ENCODE measurements at places on chromosomes 16 and 17.

DNA sequence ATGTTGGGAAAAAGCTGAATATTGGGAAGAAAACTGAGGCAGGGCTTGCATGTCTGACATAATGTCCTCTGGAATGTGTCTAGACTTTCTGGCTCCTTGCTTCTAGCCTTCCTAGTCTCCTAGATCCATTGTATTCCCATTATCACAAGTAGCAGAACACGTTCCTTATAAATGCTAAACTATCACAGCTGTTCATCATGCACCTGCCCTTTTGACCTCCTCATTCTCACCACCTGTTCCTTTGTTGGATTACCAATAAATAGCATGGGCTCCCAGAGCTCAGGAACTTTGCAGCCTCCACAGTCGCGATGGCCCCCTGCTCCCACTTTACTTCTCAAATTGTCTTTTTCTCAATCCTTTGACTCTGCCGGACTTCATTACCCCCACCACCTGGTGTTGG is 49.7 kb downstream of the ACSM1 start:
- DNase-seq: no peak

- DNase-seq: no peak
Observed at GRCh38 chr16:63497408-63497807, 1461.2 kb upstream of the CDH8 start.

GRCh38 chr16:85820604-85821372 is 21.3 kb downstream of the COX4I1 start:
- DNase-seq: no peak

DNA sequence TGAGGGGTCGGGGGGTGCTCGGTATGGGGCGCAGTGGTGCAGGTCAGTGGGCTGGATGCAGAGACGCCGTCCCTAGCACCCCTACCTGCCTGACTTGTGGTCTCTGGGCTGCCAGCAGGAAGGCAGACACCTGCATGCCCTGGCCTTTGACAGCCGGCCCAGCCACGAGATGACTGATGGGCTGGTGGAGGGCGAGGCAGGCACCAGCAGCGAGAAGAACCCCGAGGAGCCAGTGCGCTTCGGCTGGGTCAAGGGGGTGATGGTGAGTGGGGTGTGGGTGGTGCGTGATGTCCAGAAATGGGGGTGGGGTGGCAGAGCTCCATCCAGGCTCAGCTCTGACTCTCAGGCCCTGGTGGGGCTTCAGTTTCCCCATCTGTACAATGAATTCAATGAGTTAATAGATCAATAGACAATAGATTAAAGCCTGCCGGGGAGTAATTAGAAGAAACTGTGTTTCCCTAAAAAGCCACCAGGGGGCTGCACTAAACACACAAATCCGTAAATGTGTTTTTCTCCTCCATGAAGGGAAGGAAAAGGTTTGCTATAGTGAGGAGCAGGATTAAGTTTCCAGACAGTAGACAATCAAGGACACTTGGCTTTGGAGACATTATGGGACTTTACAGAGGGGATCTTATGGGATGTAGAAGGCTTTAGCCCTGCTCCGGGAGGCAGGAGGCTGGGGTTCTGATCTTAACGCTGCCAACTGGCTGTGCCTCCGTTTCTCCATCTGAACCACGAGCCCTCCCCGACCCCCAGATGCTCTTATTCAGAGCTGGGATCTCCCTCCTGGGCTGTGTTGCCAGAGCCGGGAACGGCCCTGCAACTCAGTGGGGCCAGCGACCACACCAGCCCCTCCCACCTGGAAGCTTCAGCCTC is 2.2 kb downstream of the SLC12A3 start:
- no peak for DNase-seq

DNA sequence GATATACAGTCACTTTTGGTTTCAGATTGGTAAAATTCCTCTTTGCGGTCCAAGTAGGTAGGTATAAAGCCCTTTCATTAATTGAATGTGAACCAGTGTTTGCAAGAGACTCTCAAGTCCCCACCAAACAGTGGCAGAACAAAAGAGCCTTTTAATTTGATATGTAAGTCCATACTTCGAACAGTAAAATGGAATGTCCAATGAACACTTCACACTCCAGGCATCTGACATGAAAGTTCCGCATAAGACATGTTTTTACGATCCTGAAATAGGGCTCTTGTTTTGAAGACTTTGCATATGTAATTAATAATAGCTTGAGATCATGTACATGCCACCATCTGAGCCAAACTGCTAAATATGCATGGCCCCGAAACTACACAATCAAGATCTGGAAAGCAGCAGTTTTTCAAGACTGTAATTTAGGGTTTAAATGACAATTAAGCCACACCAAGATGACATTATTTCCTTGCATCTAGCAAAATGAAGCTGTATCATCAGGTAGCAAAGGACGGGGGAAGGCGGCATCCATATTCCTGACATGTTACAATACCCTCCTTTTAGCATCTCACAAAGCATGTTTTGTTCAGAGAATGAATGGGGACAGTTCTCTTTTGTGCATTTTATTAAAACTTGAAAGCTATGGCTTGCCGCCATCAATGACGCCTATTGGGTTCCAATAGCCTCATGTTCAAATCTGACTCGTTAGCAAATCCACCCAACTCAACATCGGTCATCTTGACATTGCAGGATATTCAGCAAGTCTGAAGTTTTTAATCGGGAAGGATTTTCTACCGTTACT is 39.4 kb downstream of the LITAF start:
- no peak for DNase-seq

DNA sequence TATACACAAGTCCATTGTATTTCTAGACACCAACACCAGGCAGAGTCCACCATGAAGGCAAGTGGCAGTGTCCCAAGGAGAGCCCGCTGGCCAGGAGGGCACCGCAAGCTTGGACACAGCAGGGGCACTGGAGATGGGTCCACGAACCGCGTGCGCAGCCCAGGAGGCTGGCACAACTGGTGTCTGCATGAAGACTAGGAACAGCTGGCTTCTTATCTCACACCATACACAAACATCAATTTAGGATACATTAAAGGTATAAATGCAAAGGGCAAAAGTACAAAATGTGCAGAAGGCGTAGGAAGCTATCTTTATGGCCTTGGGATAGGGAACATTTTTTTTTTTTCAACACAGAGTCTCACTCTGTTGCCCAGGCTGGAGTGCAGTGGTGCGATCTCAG is 52.4 kb downstream of the ANKRD11 start:
- no peak for DNase-seq

GRCh38 chr17:4331614-4332013 is 34.9 kb downstream of the UBE2G1 start:
- no peak for DNase-seq

GRCh38 chr17:16250635-16251034 is 33.6 kb downstream of the PIGL start:
- no peak for DNase-seq

DNA sequence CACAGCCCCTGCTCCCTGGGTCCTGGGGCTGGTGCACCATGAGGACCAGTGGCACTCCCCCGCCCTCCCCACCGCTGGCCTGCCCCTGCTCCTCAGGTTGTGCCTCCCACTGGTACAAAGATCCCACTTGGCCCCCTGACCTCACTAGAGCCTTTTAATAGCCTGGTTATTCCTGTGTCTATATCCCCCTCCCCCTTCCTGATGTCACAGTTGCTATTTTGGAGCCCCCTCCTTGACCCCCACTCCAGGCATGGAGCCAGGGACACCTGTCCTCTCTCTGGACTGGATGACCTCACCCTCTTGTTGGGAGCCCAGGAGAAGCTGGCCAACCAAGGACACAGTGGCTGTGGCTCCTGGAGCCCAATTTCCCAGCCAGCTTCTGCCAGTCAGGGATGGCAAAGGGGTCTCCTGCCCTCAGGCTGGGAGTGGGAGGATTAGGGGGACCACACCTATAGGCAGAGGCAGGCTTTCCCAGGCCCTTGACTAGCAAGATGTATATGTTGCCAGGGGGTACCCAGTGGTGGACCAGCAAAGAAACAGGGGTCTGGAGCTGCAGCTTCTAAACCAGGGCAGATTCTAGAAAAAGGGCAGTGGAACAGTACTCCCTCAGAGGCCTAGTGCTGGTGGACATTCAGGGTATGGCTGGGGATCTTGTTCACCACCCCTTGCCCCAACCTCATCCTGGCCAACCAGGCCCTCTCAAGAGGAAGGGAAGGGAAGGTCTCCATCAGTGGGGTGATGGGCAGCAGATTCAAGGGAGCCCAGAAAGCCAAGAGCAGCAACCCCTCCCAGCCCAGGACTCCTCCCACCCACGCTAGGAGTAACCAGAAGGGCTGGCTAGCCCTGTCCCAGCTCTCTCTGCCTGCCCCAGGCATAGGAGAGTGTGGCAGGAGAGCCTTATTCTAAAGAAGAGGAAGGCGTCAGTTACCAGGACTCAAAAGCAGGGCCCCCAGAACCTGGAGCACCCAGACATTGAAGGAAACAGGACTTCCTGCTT is 10.9 kb downstream of the HDAC5 start:
- no peak for DNase-seq

DNA sequence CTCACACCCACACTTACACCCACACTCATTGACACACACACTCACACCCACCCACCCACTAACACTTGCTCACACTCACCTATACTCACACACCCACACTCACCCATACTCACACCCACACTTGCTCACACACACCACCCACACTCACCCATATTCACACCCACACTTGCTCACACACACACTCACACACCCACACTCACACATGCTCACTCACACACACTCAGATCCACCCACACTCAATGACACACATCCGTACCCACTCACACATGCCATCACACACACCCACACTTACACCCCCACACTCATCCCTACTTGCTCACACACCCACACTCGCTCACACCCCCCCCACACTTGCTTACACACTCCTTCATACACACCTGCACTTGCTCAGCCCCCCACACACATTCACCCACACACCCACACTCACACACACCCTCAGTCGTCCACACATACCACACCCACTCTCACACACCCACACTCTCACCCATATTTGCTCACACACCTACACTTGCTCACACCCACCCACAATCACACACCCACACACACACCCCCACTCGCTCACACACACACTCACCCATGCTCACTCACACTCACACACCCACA is 321.1 kb upstream of the N4BP1 start:
- DNase-seq: no peak

DNA sequence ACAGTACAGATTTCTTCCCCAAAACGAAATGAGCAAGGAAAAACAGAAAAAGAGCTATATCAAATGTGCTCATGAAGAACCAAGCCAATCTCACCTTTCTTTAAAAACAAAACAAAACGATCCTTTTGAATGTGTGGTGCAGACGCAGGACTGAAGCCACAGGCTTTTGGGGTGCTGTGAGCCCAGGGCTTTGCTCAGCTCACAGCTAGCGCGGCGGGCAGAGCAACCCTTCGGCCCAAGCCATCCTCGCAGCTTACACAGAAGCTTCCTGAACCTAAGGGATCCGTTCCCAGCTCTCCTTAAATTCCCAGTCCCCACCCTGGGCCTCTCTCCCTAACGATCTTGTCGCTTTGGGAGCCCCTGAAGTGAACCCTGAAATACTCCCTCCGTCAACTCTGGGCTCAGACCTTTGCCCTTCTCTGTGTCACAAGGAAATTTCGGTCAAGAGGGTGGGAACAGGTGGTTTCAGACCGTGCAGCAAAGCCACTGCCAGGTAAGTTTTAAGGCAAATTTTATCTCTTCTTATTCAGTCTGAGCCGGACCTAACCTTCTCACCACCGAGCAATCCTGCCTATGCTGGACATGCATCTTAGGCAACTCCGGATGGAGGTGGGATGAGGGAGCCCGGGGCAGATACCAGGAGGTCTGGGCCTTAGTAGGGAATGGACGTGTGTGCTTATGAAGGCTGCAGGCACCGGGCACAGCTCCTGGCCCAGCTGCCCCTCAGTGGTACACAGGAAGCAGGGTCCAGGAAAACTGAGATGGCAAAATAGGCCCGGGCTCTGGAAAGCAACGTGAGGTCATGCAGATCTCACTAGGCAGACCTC is 52.0 kb downstream of the COTL1 start:
- DNase-seq: no peak

GRCh38 chr16:81449899-81450608 is 5.4 kb downstream of the CMIP start:
- DNase-seq: no peak

DNA sequence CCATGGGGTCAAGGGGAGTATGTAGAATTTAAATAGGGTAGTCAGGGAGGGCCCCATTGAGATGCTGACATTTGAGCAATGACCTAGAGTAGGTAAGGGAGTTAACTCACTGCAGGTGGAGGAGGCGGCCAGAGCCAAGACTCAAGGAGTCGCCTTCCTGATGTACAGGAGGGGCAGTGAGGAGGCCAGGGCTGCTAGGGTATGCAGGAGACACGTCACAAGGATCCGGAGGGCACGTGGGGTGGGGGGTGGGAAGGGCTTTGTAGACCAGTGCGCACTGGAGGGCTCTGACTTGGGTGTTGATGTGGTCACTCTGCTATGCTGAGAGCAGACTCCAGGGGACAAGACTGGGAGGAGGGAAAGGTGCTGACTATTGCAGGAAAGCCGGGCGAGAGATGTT is 37.5 kb downstream of the SPECC1 start:
- no peak for DNase-seq

DNA sequence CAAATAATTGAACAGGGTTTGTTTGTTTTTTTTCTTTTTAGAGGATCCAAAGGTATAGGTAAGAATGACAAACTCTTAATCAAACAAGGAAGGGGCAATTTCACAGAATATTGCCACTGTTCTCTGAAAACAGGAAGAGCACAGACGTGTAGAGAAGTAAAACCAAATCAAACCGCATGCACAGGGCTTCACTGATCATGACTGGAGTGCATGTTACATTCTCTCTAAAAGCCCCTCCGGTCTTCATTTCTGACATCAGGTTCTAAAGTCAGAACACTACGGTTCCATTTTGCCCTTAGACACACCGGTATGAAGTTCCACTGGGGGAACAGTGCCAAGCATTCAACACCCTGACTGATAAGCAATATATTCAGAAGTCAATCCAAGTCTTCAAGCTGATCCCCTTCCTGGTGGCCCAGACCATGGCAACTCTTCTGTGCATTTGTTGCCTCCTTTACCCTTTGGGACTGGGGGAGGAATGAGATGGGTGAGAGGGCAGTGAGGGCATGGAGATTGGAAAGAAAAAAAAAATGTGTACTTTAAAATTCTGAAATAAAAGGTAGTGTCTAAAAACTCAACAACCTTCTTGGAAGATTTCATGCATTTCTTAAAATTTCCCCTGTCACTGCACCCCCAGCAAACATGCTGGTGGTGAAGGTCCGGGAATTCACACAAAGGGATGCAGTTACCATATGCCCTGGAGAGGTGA is 1.4 kb downstream of the MMD start:
- no peak for DNase-seq

DNA sequence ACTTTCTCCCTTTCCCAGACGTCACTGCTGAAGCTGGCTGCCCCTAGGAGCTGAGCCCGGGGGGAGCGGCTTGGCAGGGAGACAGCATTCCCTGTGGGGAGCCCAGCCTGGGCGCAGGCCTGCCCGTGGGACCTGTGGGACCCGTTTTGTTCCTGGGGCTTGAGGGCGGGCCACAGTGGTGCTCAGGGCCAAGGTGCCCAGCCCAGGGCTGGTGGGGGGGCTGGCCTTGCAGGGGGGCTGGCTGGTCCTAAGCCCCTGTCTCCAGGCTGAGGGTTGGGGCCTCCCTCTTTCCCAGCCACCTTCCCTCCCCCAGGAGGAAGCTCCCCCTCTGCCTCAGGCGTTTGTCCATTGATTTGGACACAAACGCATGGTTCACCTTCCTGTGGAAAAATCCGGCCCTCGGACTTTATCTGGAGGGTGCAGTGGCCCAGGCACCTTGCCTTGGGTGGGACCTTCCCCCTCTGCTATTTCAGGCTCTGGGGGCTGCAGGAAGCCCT is 4.4 kb downstream of the NHERF2 start:
- DNase-seq: no peak
